Left renal cortex interstitium (tissue), 4 donors: ENCODE measurements at places on chromosomes 11 and 22. TPM values are rescaled to one million over a fixed set of nuclear protein-coding genes. Genes with fewer than 3 reads are reported as not detected.

DNA sequence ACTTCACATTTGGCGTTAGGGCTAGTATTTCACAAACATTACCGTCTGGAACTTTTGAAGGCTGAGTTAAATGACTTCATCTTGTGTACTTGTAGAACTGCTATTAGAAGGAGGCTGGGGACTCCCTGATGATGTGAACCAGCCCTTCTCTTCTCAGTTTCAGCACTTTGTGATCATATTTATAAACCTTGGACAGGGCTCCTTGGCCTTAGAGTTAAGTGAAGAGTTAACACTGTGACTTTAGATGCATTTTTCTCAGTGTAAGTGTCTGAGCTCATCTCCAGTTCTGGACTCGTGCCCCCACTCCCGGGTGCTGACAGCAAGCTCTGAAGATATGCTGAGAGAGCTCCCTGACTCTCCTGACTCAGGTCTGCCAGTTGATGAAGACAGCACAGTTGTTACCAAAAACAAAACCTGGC lies 8.4 kb downstream of the MIAT start:
- DNase-seq: no peak

GRCh38 chr11:111499483-111499882 lies 12.7 kb downstream of the BTG4 start:
- no peak for DNase-seq

GRCh38 chr11:60348116-60348515 lies 21.1 kb downstream of the MS4A6E start:
- DNase-seq: no peak

GRCh38 chr11:115497303-115497702 lies 6.9 kb downstream of the CADM1 start:
- DNase-seq: no peak

- no peak for DNase-seq
Observed at GRCh38 chr11:67542169-67542568, 18.9 kb upstream of the CABP2 start.

- DNase-seq: no peak
Observed at GRCh38 chr22:46843821-46844255, 81.4 kb downstream of the TBC1D22A start.

DNA sequence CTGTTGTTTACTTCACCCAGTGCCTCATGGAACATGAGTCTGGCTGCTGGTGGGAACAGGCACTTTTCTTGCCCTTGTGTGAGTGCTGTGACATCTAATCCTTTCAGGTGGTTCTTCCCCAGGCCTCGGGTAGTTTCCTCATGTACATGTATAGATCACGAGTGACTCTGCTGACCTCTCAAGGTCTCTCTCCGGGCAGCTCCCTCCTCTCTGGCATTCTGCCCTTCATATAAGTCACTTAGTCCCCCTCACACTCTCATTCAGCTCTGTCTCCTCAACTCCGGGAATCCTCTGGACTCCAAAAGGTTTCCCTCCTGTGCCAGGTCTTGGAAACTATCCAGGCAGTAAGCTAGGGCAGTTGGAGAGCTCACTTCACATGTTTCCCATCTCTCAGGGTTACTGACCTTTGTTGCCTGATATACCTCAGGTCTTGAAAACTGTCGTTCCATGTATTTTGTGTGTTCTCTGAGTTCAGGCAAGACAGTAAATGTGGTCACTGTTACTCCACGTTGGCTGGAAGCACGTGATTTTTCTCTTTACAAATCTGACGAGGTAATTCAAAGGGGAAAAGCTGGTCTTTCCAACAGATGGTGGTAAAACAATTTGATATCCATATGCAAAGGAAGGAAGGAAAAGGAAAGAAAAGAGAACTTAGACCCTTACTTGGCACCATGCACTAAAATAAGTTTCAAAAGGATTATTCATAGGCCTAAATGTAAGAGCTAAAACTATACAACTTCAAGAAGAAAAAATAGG lies 40.5 kb upstream of the PITPNB start:
- DNase-seq: no peak

- DNase-seq: no peak
Observed at GRCh38 chr11:111443032-111443431, 64.0 kb upstream of the POU2AF1 start.

GRCh38 chr11:70326365-70326811 lies 55.9 kb downstream of the PPFIA1 start:
- no peak for DNase-seq

- no peak for DNase-seq
Observed at GRCh38 chr22:32701034-32701433, 100.5 kb upstream of the TIMP3 start.

Gene MMP3
- polyA plus RNA-seq: 0.25 TPM
